SIG-M5 (cell line): ENCODE measurements at places on chromosomes 2 and 18.

DNA sequence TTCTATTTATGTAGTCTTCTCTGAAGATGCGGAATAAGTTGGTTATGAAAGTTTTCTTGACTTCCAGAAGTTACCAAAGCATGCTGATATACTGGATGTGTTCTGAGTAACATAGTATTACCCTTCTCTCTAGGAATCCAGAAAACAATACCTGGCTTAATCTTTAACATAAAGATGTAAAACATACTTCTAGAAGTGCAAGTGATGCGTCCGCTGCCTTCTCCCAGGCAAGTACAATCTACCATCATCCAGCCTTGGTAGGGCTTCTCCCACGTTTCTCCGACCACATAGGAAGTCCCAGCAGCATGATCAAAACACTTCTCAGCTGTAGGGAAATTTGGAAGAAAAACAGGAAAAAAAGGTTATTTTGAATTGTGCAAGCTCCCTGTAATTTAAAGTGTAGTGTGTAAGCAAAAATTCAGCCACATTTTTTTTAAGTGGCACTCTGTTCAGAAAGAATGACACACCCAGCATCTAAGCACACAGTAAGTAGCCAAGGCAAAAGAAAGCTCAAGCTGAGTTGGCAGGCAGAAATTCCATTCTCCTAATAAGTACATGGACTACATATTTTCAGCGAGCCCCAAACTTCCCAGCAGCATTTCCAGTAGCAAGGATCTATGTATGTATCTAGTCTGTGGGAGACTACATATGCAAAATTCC is 5.2 kb downstream of the FN1 start:
- no peak for DNase-seq

DNA sequence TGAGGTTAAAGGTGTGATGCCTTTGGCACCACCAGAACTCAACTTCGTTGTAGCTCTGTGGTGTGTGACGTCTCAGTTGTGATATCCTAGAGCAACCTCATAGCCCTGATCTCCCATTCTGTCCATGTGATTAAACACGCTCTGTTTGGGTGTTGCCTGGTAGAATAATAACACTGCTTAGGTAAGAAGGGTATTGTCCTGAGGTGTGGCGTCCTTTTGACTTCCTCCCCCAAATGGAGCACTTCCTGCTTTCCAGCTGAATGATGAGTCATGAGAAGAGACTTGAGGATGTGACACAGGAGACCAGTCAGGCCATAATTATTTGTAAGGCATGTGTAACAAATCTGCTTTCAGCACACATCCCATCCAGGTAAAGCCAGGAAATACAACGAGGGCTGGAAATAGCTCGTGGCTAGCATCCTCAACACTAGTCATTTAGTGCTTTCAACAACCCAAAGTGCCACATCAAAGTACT is 100.7 kb downstream of the RAPGEF4 start:
- DNase-seq: no peak

GRCh38 chr2:28750316-28751251 is 1.0 kb upstream of the PPP1CB start:
- no peak for DNase-seq

DNA sequence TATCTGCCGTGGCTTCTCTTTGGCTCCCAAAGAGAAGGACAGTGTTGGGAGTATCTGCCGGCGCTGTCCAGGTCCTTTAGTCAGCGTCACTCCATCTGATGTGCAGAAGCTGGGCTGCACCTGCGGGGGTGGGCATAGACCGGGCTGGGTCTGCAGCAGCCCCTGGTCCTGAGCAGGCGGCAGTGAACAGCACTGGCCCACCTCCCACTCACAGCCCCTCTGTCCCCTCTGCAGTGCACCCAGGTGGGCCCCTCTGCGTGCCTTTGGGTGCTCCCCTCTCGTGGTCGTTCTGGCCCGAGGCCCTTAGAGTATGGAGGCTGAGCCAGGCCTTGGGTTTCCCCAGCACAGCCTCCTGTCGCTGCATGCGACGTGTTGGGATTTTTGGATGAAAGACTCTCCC is 95.7 kb downstream of the USP40 start:
- no peak for DNase-seq

DNA sequence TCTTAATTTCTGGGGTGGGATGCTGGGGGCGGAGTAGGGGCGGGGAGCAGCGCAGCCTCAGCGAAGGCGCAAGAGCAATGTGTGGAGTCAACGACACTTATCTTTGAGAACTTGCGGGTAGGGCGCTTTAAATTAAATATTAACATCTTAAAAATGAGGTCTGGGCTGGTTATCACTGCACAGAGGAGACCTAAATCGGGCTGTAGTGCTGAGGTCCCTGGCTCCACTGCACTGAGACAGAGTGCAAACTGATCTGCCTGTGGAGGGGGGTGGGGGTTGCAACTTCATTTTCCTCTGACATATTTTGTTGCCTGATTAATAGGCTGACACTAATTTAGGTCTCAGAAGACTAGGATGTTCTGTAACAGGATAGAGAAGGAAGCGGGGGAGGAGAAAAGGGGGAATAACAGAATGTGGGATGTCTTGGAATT is 253.0 kb upstream of the FANCL start:
- DNase-seq: no peak

- no peak for DNase-seq
Observed at GRCh38 chr2:18218160-18218933, 339.9 kb downstream of the KCNS3 start.

GRCh38 chr2:228828397-228828796 is 442.7 kb downstream of the PID1 start:
- no peak for DNase-seq

GRCh38 chr18:67776929-67777328 is 260.4 kb upstream of the DSEL start:
- DNase-seq: no peak

DNA sequence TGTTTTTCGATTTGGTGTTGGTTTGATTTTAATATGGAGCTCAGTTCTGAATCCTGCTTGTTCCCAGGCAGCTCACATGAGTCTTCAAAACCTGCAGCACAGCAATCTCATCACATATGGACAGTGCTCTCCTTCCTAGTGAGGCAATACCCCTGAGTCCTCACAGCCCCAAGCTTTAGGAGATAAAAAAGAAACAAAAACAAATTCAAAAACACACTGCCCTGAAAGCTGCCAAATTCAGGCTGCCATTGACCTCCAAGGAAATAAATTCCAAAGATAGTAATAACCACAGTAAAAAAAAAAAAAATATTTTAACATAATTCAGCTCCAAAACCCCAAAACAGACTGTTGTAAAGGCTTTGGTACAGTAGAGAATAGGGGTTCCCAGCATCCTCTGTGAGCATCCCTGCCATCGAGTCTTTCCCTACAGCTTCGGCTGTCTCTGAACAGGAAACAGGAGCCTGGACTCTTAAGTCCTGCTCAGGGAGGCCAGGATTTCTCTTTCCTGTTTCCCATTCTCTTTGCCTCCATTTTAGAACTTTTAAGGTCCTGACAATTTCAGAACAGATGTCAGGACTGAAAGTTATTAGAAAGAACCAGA is 14.7 kb upstream of the SP3 start:
- DNase-seq: no peak

DNA sequence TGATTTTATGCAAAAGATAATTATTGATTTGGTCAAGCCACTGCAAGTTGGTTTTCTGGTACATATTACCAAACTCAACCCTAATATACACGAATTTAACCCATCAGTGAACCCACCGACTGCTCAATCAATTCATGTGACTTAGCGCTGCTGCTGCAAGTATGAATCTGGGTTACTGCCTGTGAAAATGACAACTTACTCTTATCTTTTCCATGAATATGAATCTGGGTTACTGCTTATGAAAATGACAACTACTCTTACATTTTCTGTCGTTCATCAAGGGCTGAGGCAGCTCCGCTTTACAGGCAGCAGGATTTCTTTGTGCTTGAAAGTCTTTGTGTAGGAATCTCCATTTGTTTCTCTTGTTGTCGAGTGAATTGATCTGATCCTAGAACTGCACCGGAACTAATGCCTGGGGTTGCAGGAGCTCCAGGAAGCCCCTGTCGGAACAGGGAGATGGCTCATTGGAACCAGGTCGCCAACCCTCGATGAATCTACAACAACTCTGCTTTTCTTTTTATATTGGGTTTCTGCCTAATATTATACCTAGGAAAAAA is 22.1 kb upstream of the ALKAL2 start:
- DNase-seq: no peak

DNA sequence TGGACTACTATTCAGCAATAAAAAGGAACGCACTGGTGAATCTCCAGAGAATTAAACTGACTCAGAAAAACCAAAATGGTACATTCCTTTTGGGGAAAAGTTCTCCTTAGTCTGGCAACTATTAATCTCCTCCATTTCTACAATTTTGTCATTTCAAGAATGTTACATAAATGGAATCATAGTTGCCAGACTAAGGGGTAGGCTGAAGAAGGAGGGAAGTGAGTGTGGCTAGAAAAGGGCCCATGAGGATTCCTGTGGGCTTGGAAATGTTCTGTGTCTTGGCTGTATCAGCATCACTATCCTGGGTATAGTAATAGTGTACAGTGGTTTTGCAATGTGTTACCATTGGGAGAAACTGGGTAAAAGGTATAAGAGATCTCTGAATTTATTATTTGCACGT is 72.4 kb downstream of the ZAP70 start:
- no peak for DNase-seq

GRCh38 chr2:29065068-29065811 is 9.1 kb downstream of the PCARE start:
- DNase-seq: no peak

- DNase-seq: no peak
Observed at GRCh38 chr18:28916456-28916855, 739.5 kb upstream of the CDH2 start.

- no peak for DNase-seq
Observed at GRCh38 chr2:226483143-226483542, 316.5 kb downstream of the IRS1 start.

DNA sequence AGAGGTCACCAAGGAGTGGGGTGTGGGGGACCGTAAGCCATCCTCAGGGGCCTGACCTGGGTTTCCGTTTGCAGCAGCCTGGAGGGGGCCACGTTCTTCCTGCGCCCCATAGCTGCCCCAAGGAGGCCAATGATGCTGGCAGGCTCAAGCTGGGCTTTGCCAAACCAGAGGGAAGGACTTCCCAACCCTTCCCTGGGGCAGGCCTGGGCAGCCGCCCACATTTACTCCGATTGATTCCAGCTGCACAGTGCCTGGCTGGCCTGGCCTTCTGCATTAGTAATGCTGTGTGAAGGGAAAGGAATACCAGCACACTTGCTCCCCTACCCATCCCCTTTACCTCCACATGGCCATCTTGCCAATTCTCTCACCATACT is 360.6 kb upstream of the SLC14A2 start:
- DNase-seq: no peak

GRCh38 chr2:101787097-101787496 is 89.6 kb downstream of the MAP4K4 start:
- DNase-seq: no peak

GRCh38 chr2:112031473-112032223 is 23.4 kb upstream of the TMEM87B start:
- no peak for DNase-seq
